ENCODE measurements at places on chromosomes 5 and 9.

DNA sequence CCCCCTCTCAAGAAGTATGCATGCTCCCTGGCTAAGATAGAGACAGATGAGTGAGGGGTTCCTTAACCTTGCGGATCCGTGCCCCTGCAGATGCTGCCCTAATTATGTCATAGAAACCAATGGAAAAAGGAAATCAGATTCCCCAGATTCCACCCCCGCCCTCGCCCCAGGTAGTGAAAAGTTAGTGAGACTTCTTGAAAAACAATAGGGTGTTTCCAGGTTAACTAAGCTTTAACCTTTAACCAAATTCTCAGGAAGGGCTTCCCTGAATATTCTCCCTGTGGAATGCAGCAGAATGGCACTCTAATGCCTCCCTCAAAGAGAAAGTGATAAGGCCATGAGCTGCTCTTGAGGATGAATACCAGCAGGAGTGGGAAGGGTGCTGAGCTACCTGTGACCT, 116.0 kb upstream of the RANBP3L start:
- DNase-seq, result no peak

DNA sequence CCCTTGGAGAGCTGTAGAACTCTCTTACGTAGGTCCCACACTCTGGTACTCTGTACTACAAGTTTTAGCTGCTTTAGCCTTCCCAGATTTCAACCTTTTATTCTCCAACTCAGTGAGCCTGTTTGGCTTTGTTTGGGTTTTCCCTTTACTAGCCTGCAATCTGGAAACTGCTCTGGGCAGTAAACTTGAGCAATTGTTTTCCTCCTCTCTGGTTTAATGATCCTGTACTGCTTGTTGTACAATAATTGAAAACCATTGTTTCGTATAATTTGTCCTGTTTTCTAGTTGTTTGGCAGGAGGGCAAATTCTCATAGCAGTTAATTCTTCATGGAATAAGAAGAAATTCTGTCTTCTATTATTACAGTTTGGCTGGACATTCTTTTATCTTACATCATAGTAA, 62.8 kb upstream of the TLX3 start:
- no peak for DNase-seq

- no peak for DNase-seq
These were observed 204.8 kb upstream of the RASEF start for GRCh38 chr9:83267741-83268140.

- no peak for DNase-seq
These were observed 180.6 kb upstream of the PAPPA start for GRCh38 chr9:115972843-115973595.

DNA sequence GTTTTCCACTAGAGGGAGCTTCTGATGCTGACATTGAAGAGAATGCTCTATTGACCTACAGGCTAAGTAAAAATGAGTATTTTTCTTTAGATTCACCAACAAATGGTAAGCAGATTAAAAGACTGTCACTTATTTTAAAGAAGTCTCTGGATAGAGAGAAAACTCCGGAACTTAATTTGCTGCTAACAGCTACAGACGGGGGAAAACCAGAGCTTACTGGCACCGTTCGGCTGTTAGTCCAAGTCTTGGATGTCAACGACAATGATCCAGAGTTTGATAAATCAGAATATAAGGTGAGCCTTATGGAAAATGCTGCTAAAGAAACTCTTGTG, 764 bp downstream of the PCDHA11 start:
- no peak for DNase-seq

- no peak for DNase-seq
These were observed 17.5 kb downstream of the LCP2 start for GRCh38 chr5:170280011-170280493.

DNA sequence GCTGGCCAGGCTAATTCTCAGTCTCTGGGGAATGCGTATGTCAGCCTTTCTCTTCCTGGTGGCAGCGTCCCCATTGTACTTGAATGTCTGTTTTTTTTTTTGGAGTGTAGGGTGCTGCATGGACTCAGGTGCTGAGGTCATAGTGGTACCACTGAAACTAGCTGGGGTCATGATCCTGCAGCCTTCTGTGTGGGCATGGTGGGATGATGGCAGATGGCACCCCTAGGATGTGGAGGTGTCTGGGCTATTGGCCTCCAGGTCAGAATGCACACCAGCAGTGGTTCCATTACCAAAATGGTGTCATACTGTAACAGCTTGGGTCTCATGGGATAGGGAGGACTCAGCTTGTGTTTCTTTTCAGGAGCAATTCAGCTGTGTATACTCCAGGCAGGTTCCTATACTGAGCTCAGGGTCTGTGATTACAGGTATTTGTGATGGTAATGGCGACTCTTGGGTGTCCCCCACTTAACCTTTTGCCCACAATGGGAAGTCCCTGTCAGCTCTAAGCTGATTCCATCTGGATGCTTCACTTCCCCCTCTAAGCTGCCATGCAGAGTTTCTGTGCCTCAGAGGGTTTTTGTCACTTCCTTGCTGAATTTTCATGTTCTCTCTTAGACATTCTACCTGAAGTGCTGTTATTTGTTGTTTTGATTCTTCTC, 17.9 kb downstream of the HSD17B4 start:
- DNase-seq, result no peak

- DNase-seq, result no peak
These were observed 596.9 kb downstream of the PDE4D start for GRCh38 chr5:59296317-59297264.

GRCh38 chr9:34611251-34611810, 566 bp downstream of the RPP25L start:
- DNase-seq, result no peak

GRCh38 chr5:76744632-76745031, 28.7 kb downstream of the F2R start:
- DNase-seq, result no peak

DNA sequence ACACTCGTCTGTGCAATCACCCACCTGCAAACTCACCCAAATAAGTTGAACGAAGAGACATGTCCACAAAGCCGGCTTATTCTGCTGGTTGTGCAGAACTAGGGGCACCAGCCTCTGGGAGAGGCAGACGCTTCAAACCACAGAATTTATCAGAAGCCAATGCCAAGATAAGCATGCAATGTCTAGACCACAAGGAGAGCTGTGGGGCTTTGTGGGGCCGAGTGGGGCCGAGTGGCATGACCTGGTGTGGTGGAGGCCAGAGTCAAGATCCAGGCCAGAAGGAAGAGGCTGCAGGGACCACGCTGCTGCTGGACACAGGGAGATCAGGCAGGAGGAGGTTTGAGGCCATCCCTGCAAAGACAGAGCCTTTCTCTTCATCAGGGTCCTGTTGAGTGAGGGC, 259.0 kb downstream of the IRX2 start:
- no peak for DNase-seq

DNA sequence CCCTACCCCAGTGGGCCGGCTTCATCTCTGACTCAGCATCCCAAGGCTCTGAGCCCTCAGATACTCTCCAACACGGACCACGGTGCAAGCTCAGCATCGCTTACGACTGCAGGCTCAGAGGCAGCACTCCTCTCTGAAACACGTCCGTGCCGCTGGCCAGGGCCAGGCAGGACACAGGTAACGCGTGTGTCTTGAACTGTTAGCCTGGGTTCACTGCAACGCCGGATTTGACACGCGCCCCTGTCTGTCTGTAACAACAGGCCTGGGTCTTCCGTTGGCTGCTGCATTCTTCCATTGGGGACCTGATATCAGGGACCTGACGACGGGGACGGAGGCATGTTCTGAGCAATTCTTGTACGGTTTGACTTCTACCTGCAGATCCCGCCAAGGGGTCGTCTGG, 6.4 kb downstream of the SLC6A3 start:
- no peak for DNase-seq

- DNase-seq, result no peak
These were observed 67.3 kb upstream of the SHISAL2B start for GRCh38 chr5:64622991-64623390.

DNA sequence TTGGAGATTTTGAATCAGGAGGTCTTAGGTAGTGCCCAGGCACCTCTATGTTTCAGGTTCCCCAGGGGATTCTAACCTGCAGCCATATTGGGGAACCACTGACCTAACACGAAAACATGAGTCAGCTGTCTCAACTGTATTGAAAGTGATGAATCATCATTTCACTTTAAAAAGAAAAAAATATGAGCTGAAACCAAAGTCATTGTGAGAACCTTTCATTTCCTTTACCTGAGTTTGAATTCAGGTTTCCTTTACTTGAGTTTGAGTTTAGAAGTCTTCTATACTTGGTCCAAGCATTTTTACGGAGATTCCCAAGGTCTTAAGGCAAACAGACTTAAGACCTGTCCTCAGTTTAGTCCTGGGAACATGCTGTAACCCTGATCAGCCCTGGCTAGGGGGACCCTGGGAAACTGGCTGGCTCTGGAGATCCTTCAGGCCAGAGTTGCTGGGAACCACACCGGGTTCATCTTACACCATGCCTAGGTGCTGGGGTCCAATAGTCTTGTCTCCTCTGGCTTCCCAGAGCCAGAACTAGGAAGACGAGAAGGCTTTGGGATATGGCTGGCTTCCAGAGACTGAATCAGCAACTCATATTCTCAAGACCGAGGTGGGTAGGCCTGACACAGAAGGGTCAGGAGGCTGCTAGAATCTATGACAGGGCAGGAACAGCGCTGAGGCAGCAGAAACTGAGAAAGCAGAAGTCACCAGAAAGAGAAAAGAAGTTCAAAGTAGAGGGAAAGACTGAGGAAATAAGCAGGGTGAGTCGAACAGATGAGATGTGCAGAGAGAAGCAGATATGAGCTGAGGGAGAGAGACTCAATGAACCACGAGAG, 16.4 kb upstream of the PDCD1LG2 start:
- DNase-seq, result no peak

- no peak for DNase-seq
These were observed 148.3 kb downstream of the CMYA5 start for GRCh38 chr5:79837761-79838551.

GRCh38 chr9:130078547-130078946, 24.8 kb downstream of the GPR107 start:
- DNase-seq, result no peak

GRCh38 chr5:96487859-96488258, 54.8 kb upstream of the PCSK1 start:
- no peak for DNase-seq

DNA sequence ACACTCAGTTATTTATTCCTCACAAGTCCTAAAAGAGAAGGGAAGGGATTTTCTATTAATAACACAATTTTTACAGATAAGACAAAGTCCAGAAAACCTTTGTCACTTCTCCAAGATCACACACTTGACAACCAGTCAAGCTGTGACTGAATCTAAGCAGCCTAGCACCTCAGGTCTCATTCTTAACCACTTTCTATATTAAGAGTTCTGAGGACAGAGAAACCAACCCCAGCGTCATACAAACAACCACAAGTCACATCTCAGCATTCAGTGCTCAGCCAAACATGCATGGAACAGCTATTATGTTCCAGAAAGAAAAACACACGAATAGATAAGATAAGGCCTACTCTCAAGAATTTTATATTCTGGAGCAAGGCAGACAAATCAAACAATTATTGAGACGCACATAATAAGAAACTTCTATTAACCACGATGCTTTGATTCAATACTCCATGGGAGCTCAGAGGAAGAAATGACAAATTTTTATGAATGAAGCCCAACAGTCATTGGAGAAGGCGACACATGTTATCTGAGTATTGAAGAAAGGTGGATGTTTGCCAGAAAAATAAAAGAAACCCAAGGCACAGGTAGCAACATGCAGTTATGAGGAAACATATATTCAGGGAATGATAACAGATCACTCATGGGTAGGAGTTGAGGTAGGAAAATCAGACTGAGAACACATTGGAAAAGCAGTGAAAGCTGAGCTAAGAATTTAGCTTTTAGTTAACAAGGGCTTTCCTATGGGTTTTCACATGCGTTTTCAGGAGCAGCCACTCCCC, 113.1 kb downstream of the HTR4 start:
- DNase-seq, result no peak

DNA sequence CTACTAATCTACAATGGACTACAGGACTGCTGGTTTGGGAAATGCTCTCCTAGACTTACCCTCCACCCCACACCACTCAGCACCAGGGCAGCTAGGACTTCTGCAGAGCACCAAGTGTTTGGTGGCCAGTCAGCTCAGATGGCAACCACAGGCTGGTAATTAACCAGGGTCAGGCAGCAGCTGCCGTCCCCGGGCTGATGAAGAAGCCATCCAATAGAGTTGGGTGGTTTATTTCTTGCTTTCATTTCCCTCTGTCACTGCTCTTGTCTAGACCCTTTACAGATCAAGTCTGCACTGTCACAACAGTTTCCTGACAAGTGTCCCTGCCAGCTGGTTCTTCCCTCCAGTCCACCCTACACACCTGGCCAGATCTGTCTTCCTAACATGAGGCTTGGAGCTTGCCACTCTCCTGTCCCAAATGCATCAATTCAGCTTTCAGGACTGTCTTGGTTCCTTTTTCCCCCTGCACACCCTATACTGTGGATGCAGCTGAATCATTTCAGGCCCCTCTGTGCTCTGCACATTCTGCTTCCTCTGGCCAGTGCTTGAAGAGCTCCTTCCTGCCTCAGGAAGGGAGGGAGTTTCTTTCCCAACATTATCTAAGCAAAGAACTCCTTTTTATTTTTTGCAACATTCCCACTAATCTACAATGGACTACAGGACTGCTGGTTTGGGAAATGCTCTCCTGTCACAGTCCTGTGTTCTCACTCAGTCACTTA, 30.2 kb upstream of the HSPA9 start:
- no peak for DNase-seq

DNA sequence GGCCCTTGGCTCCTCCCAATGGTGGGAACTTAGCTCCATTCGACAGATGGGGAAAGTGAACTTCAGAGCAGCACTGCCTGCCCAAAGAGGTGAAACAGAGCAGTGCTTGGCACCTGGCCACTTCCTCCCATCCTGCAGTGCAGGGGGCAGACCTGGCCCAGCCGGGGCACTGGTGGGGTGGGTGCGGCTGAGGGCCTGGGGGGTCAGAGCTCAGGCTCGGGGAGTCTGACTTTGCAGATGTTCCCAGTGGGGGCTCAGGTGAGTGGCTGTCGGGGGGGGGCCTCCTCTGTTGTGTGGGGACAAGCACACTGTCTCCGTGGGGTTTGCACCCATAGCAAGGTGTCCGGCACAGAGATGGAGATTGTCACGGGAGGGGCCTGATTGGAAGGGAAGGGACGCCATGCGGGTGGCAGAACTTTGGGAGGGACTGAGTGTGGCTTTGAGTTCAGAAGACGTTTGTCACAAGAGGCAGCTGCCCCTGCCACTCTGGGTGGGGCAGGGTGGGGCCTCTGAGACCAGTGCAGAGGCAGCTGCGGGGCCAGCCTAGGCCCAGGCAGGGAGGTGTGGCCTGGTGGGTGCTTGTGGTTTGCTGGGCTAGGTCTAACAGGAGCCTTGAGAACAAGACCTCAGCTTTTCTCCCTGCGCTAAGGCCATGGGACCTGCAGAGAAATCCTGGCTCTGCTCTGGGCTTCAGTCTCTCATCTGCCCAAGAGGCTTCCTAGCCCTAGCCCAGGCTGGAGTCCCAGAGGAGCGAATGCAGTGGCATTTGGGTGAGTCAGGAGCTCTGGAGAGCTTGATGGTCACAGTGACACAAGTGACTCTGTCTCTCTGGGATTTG, 2.5 kb downstream of the MYMK start:
- no peak for DNase-seq

DNA sequence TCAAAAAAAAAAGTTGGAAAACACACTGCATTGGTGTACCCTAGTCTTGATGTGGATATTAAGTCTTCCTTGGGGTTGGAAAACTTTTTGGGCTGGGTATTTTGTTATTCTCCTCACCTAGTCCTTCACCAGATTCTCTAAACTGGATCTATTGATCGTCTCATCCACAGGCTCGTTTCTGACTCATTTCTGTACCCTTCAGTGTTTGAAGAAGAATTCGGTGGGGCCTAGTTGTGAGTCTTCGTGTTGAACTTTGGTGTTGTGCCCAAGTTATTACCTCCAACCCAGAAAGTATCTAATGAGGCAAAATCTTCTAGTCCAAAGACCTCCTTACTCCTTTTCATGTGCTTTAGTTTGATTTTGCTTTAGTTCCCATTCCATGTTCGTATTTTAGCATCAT, 1.6 kb downstream of the NFX1 start:
- DNase-seq, result no peak

GRCh38 chr5:177142098-177142611, 8.6 kb downstream of the NSD1 start:
- DNase-seq, result no peak
